ENCODE measurements at places on chromosomes 16 and 17. TPM values are rescaled to one million over a fixed set of nuclear protein-coding genes. Genes with fewer than 3 reads are reported as not detected.

Gene SDR42E1
- polyA plus RNA-seq = 9.0 TPM

Gene SBK1
- polyA plus RNA-seq = 16.4 TPM

Gene CD300E
- polyA plus RNA-seq = 0.24 TPM

Gene TERF2IP
- 88.7 TPM for polyA plus RNA-seq

GRCh38 chr17:54835015-54835414, 65.6 kb upstream of the TOM1L1 start:
- DNase-seq = no peak

- no peak for DNase-seq
These were observed 215.3 kb upstream of the SOX9 start for GRCh38 chr17:71905376-71906031.

- DNase-seq = no peak
These were observed 14.3 kb downstream of the PIK3R5 start for GRCh38 chr17:8951206-8951605.

DNA sequence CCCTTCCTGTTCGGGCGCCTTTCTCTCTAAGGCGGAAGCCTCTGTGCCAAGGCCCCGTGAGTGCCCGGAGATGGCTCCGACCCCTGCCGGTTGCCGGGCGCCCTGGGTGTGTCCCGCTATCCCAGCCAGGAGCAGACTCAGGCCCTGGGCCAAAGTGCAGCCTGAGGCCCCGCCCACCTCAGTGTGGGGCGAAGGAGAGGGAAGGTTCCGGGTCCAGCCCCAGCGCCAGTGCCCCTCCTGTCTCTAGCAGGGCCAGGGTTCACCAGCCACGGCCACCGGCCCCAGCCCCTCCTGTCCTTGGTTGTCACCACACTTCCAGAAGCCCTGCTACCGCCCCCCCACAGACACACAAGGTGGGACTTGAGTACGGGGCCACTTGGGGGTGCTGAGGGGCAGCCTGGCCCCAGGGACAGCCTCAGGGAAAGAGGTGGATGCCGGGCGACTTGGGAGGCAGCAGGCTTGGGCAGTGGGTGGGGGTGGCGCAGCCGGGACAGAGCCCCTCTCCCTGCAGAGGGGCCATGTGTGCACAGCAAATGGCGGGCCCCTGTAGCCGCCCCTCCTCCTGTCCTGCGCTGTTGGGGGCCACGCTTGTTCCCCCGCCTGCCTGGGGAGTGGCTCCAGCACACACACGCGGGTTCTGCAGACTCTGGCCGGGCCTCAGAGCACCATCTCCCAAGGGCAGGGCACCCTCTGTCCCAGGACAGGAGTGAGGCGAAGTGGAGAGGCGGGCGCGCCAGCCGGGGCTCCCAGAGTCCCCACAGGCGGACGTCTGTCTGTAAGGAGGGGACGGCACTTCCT, 6.0 kb downstream of the C1QTNF8 start:
- DNase-seq = no peak

- no peak for DNase-seq
These were observed 1.1 kb upstream of the RAB11FIP4 start for GRCh38 chr17:31390426-31390747.

GRCh38 chr17:39450051-39450450, 1.0 kb downstream of the MED1 start:
- no peak for DNase-seq
